ENCODE measurements at places on chromosomes 2 and 18.

GRCh38 chr18:10526561-10526949 is 728 bp downstream of the NAPG start:
- no peak for DNase-seq

DNA sequence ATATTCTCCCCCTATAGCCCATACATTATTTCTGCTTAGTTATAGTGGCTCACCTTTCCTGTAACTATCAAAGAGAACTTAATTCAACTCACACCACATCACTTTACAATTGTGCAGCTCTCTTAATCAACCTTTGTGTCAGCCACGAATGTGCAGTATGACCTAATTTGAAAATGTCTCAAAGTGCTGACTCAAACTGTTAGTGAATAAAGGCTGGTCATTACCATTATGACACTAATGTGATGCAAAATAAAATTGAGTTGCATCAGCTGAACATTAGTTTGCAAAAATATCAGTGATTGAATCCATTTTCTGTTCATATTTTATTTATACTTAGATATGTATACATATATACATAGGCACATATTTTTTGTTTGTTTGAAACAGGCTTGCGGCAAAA is 251.8 kb downstream of the MEIS1 start:
- no peak for DNase-seq

- DNase-seq, result no peak
These were observed 295.0 kb downstream of the NR4A2 start for GRCh38 chr2:156037482-156037881.

DNA sequence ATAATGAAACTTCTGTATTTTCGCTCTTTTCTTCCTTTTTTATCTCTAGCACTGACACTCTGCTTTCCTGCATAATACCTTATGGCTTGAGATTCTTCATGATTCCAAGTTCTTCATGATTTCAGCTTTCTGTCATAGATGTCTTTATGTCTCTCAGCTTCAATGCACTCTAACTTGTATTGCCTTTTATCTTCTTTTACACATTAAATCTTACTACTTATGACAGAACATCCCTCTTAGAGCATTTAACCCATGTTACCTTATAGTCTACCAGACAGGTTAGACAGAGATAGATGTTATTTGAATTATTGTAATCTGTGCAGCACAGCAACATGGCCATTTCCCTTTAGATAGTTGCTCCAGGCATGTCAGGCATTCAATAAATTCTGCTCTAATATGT is 1475.7 kb upstream of the TMEFF2 start:
- DNase-seq, result no peak

DNA sequence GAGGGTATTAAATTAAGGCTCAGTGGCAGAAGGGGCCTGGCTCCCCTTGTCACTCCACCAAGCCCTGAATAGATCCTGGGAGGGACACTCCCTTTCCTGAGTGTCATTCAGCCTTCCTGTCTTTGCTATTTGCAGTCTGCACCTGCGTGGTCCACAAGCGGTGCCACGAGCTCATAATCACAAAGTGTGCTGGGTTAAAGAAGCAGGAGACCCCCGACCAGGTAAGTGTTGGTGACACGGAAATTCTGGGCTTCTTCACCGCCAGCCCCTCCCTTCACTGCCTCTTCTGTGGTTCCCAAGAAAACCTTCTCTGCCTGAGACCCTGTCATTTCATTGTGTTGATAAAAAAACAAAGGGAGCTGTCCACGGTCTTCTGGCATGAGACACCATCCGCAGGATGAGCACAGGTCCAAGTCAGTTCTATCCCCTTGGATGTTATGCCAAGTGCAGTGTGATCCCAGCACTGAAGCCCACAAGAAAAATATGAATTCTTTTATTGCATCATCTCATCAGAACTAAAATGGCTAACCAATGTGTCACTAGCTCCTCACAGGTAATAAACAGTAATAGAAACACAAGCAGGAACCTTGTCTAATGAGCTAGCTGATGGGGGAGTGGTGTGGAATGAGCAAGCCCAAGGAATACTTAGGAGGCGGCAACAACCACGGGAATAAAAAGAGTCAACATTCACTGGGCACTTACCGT is 316.9 kb upstream of the EPAS1 start:
- no peak for DNase-seq

DNA sequence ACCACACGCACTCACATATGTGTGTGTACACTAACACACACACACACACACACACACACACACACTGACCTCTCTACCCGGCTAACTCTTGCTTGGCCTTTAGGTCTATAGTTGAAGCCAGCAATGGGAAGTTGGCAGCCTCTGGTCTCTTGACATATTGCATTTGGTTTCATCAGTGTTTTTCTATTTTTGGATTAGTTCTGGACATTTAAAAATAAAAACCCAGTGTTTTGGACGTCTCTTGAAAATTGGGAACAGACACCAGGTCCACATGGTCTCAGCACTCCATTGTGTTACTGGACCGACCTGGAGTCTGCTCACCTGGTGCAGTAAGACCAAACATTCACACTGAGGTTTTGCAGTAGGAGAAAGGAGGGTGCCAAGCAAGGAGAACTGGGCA is 50.4 kb upstream of the AFF3 start:
- no peak for DNase-seq

DNA sequence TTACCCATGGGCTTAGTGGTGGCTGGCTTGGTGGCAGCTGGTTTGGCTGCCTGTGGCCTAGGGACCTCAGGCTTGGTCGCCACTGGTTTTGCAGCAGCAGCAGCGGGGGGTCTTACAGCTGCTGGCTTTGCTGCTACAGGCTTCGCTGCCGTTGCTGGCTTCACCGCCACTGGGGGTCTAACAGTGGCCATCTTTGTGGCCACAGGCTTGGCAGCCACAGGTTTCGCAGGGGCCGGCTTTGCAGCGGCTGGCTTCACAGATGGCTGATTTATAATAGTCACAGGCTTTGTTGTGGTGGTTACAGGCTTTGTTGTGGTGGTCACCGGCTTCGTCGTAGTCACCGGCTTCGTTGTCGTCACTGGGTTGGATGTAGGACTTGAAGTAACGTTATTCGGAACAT is 77.8 kb downstream of the COL6A3 start:
- no peak for DNase-seq

- peak; percentile 6 for DNase-seq
These were observed at the start of gene KCNS3 for GRCh38 chr2:17878281-17879136. TSS of gene KCNS3 (plus strand) at chr2:17878667. CDS start at chr2:17931009, 52,342 bp downstream.
